ENCODE measurements at places on chromosomes 5 and 9.

DNA sequence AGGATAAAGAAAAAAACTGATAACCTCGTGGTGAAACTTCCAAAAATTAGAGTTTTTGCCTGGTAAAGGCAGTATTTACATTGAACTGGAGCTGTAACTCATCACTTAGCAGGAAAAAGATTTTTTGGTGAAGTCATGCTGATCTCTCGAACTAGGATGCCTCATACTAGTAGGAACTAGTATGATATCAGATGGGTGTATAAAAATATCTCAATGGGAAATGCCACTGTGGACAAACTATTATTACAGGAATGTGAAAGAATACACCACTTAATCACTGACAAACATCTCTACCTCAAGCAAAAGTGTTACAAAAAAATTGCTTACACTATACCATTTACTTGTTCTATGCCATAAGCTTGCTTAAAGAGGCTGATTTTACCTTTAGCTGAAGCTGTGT, 28.4 kb downstream of the RFX3 start:
- no peak for DNase-seq

DNA sequence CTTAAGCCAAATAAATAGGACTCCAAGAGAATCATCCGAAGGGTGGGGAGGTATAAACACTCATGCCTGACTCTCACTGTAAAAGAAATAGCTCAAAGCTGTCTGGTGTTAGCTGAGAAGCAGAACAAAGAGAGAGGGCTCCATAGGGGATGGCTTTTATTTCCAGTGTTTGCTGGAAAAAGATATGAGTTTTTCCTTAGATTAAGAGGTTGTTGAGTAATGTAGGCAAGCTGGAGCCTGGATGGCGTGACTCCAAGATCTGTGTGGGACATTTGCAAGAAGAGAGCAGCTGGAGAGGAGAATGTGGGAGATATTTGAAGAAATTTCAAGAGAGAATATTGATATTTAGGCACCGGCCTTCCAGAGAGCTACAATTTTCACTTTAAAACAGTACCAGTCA, 793.7 kb upstream of the RGMB start:
- DNase-seq = no peak

GRCh38 chr5:22372376-22372775, 480.8 kb downstream of the CDH12 start:
- DNase-seq = no peak

- no peak for DNase-seq
Observed at GRCh38 chr5:128904805-128905567, 60.3 kb upstream of the SLC27A6 start.

- DNase-seq = no peak
Observed at GRCh38 chr5:143200781-143201398, 202.6 kb downstream of the NR3C1 start.

GRCh38 chr5:168875832-168876231, 296.7 kb upstream of the PANK3 start:
- no peak for DNase-seq

GRCh38 chr9:69637817-69638200, 34.4 kb downstream of the APBA1 start:
- DNase-seq = no peak

DNA sequence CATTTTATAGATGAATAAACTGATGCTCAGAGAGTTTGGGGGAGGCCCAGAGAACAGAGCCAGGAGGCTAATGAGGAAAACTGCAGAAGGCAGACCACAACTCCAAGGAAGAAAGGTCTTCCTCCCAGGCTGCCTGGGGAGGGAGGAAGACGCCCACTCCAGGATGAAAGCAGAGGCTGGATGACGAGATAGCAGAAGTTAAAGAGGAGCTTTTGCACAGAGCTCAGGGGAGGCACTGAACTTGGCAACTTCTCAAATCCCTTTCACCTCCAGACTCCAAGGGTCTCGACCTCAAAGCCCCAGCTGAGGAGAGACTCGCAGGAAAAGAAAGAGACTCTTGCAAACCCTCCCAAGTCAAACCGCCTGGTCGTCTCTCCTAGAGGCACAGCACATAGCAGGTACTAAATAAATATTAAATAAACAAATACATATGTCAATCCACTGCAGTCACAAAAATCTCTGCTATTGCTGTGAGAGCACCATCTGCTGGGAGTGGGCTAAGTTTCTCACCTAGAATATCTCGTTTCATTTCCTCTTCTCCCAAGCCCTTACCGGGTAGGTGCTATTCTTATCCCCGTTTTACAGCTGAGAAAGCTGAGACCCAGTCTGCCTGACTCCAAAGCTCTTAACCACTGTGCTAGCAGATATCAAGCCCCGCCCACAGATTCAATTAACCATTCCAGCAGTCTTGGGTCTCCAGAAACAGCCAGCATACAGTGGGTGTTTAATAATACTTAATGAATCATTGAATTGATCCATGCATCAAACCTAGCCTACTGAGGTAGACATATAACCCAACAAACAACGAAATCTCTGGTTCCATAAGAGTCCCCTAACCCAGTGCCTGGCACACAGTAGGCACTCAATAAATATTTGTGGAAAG, 97.8 kb upstream of the HAND1 start:
- no peak for DNase-seq

- no peak for DNase-seq
Observed at GRCh38 chr9:80561526-80561925, 989.8 kb downstream of the TLE4 start.
